ENCODE measurements at places on chromosomes 16 and 17.

DNA sequence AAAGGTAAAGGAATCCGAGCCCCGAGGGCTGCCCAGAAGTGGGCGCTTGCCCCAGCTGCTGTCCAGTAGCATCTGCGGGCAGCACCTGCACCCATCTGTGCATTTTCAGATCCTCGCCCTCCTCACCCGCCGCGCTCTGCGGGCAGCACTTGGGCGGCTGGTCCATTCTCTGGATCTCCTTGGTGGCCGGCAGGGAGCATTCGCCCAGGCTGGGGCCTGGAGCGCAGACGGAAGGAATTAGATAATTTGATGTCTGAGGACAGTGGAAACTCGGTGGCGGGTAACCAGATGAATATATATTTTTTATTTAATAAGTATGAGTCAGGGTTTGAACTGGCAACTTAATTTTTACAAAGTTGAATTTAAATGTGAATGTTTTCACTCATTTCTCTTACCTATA lies 88.5 kb downstream of the NPIPB11 start:
- DNase-seq = no peak

- no peak for DNase-seq
Measured at GRCh38 chr17:1709971-1710806, at the start of gene TLCD2. Gene TLCD2, minus strand, starts transcription at chr17:1710377. Its CDS starts 135 bp downstream, at chr17:1710242.

GRCh38 chr16:78116946-78117345 lies 17.5 kb downstream of the WWOX start:
- no peak for DNase-seq

DNA sequence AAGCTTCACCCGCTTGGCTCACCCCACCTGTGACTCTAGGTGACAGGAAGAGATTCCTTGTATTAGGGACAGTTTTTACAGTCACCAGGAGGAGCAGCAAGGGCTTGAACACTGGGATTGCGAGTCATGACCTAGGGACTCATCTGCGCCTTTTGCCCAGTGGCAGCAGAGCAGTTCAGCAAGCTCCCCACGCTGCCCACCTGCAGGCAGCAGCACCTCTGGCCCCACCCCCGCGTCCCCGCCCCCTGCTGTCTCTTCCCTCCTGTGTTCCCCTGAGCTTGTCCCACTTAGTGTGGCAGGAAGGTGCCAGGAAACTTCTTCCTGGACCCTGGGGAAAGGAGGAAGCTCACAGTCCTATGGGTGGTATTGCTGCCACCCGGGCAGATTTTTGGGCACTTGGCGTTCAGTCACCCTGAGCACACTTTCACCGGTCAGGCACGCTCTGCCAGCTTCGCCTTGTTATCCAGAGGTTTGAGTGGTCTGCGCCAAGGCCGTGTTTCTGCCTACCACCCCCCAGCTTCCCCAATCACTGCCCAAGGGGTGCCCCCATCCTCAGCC lies 8.7 kb downstream of the MMP15 start:
- DNase-seq = no peak

GRCh38 chr16:56944954-56945839 lies 13.3 kb downstream of the HERPUD1 start:
- DNase-seq = no peak

GRCh38 chr16:55418586-55418985 lies 60.4 kb upstream of the MMP2 start:
- peak; percentile 2 for DNase-seq

DNA sequence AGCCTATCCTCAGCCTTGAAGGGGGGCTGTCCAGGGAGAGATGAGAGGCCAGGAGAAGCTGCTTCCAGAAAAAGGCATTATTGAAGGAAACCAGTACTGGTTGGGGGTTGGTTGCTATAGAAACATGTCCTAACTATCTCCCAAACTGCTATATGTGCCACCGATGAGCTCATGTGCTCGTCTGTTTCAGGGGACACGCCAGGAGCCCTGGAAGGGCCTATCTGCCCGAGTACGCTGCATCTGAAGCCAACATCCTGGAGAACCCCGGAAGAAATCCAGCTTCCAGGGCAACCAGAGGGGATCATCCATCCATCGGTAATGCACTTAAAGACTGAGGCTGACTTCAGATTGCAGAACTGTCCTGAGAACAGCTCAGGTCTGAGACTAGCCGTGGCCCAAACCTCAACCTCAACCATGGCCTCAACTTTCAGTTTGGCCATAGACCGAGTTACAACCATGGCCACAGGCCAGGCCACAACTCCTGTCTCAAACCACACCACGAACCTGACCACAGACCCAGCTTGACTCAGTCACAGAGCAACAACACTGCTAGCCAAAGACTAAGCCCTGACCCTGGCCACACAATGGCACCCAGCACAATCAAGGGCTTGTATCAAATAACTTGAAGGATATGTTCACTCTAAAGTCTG lies 10.2 kb downstream of the PITPNM3 start:
- no peak for DNase-seq

GRCh38 chr16:51431517-51432241 lies 280.6 kb upstream of the SALL1 start:
- DNase-seq = no peak

- DNase-seq = no peak
Measured at GRCh38 chr17:63543822-63544420, 6.4 kb upstream of the DCAF7 start.

DNA sequence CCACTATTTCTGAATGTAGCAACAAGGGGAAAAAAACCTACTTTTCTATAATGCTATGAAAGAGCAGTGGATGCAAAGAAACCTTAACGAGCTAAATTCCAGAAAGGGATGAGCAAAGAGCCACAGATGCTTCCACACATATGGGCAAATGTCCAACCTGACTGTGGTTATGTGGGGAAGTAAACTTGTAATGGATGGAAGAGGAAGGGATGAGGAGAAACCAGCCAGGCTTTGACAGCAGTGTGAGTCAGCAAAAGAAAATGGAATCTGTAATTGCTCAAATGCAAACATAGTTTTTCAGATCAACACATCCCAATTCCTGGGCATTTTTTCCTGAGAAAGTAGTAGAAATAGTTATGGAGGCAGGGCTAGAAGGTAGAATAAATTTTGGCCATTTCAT lies 204.8 kb upstream of the CPHXL start:
- no peak for DNase-seq

DNA sequence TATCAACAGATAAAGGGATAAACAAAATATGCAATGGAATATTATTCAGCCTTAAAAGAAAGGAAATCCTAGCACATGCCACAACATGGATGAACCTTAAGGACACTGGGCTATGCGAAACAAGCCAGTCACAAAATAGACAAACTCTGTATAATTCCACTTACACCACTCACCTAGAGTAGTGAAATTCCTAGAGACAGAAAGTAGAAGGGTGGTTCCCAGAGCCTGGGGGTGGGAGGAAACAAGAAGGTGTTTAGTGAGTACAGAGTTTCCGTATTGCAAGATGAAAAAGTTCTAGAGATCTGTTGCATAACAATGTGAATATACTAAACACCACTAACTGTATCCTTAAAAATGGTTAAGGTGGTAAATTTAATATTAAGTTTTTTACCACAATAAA lies 10.0 kb downstream of the SPOP start:
- DNase-seq = no peak

DNA sequence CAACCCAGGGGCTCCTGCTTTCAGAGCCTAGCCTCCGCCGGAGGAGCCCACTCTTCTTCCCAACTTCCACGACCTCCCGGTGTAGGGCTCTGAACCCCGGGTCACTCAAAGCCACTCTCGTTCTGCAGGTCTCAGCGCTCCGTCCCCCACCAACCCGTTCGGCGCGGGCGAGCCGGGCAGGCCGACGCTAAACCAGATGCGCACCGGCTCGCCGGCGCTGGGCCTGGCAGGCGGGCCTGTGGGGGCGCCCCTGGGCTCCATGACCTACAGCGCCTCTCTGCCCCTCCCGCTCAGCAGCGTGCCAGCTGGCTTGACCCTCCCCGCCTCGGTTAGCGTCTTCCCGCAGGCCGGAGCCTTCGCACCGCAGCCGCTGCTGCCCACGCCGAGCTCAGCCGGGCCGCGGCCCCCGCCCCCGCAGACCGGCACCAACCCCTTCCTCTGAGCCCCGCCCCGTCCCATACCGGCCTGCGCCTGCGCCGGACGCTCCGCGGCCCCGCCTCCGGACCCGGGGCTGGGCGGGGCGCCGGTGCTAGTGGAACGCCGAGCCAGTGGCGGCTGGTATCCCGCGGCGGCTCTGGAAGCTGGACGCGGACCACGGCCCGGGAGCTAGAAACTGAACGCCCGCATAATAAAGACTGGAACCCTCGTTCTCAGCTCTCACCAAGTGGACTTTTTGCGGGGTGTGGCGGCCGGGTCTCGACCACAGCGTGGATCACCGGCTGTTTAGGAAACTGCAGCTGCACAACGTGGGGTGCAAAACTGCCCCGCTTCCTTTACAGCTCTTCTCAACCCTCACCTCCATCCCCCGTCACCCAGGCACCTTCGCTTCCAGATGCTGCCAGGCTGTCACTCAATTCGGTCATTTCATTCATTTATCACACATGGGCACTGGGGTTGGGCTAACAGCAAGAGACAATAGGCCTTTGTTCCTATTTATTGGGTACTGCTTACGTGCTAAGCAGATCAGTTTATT lies 5.0 kb upstream of the SPATA20 start:
- peak; percentile 63 for DNase-seq

- DNase-seq = no peak
Measured at GRCh38 chr17:57636985-57637665, 108.0 kb downstream of the CCDC182 start.

DNA sequence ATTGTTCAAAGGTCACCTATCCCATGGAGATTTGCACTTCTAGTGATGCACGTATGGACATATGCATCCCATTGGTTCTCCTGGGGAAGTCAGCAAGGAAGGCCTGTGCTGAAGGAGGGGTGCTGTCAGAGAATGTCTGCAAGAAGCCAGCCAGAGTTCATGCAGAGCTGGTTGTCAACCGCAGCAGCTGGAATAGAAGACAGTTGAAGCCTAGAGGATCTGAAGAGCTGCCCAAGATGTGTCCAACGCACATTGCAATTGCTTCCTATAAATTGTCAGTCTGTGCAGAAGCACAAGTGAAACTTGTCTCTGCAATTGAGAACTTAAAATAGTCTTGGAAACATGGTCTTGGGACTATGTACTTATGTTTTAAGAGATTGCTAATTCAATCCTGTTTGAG lies 82.1 kb upstream of the CNTNAP4 start:
- no peak for DNase-seq

GRCh38 chr17:67434061-67434525 lies 57.0 kb downstream of the PITPNC1 start:
- peak; percentile 33 for DNase-seq

DNA sequence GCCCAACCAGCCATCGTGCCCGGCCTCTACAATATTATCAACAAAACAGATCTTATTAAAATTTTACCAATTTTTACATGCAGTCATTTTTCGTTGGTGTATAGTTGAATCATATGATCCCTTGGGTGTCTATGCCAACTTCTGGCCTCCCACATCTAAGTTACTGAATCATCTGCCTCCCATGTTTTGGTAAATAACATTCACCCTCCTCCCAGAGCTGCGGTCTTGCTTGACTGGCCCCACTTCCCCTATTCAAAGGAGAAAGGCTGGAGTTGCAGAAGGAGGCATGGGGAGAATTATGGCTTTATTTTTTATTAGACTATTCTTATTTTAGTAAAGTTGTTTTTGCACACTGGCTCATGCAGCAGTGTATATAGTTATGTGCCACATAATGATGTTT lies 18.5 kb upstream of the CCL23 start:
- no peak for DNase-seq

- no peak for DNase-seq
Measured at GRCh38 chr17:34673516-34673915, 94.1 kb downstream of the TMEM132E start.

GRCh38 chr16:19419698-19420075 lies 2.0 kb downstream of the TMC5 start:
- DNase-seq = no peak

GRCh38 chr17:74712756-74713155 lies at the start of gene CD300LF:
Gene CD300LF, minus strand, starts transcription at chr17:74712923. Its CDS starts 57 bp downstream, at chr17:74712866.
- DNase-seq = no peak

- DNase-seq = no peak
Measured at GRCh38 chr16:4623593-4623992, 1.0 kb upstream of the MGRN1 start.

GRCh38 chr16:10575506-10576130 lies 4.8 kb downstream of the EMP2 start:
- no peak for DNase-seq

GRCh38 chr16:87531418-87531817 lies 38.6 kb upstream of the ZCCHC14 start:
- no peak for DNase-seq

GRCh38 chr17:18187226-18187625 lies 3.6 kb downstream of the ALKBH5 start:
- DNase-seq = no peak

- no peak for DNase-seq
Measured at GRCh38 chr16:11978080-11978479, 1.5 kb downstream of the SNX29 start.

GRCh38 chr17:82647593-82648164 lies 565 bp downstream of the WDR45B start:
- DNase-seq = no peak

GRCh38 chr17:39110435-39111136 lies 40.9 kb downstream of the PLXDC1 start:
- no peak for DNase-seq

DNA sequence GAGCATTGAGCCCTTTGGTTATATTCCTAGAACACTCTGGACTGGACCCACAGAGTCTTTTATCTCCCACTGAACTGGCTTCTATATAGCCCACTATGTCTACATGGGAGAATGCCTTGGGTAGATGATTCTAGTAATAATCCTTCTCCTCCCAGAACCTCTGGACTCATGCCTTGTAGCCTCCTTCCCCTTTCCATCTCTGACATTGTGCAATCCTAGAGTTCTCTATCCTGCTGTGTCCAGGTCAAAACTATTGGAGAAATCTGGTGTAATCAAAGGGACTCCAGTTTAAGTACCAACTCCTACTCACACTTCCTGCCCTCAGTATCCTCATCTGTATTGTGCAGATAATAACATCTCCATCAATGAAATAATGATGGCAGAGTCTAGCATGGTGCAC lies 9.1 kb downstream of the RCVRN start:
- no peak for DNase-seq

DNA sequence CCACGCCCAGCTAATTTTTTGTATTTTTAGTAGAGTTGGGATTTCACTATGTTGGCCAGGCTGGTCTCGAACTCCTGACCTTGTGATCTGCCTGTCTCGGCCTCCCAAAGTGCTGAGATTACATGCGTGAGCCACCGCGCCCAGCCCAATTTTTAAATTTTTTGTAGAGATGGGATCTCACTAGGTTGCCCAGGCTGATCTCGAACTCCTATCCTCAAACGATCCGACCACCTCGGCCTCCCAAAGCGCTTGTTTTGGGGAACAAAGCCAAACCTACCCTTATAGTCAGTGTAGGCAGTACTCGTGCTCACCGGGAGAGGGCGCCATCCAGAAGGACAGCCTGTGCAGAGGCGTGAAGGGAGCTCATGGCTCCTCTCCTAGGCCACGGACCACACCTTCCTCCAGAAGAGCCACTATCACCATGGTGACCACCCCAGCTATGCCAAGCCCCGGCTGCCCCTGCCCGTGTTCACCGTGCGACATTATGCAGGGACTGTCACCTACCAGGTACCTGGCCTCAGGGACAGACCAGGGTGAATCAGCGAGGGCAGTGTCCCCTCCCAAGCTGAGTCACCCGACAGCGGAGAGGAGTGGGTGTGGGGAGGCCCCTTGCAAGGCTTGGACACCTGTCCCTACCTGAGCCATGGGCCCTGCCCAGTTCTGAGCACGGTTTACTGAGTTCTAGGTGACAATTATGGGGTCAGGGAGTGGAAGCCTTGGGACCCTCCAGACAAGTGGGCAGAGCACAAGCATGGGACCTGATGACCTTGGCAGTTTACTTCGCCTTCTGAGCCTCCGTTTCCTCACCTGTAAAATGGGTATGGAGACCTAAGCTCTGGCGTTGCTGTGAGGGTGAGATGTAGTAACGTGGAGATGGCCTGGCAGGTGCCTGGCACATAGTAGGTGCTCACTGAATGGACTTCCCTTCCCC lies 13.7 kb downstream of the MYO15B start:
- peak; percentile 30 for DNase-seq

- no peak for DNase-seq
Measured at GRCh38 chr16:73023752-73024570, 24.0 kb downstream of the ZFHX3 start.

All from kidney capillary endothelial cell (primary cell).